ENCODE measurements at places on chromosomes 2 and 18.

DNA sequence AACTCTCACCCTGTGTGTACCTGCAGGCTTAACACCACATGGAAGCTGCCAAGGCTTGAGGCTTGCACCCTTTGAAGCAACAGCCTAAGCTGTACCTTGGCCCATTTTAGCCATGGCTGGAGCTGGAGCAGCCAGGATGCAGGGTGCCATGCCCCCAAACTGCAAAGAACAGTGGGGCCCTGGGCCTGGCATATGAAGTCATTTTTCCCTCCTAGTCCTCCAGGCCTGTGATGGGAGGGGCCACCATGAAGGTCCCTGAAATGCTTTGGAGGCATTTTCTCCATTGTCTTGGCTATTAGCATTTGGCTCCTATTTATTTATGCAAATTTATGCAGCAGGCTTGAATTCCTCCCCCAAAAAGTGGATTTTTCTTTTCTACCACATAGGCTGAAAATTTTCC, 238.4 kb downstream of the CDCA7 start:
- no peak for DNase-seq

DNA sequence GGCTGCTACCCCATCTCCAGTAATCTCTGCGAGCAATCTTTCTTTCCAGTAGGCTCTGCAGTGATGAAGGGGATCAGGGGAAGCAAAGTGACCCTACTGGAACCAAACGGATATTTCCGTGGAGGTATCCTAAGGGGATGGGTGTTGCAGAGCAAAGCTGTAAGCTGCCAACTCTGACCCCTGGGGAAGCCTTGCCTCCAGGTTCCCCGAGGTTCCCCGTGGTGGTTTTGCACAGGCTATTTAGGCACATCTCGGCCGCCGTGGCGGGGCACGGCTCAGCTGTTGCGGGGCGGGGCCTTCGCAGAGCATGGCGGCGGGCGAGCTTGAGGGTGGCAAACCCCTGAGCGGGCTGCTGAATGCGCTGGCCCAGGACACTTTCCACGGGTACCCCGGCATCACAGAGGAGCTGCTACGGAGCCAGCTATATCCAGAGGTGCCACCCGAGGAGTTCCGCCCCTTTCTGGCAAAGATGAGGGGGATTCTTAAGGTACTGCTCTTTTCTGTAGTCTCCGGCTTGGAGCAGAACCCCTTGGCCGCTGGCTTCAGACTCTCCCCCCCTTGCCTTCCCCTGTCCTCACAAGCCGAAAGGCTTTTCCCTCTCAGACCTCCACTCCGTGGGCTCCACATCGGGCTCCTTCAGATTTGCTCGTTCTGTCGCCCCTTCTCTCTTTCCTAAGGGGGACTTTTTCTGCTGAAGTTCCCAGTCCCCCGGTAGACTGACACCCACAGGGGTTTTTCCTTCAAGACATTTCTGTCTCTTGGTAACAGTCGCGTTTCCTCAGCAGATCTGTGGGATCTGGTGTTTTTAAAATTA, at the start of gene COMMD1:
Gene COMMD1 (plus strand): TSS at position 303 of the 814 bp plus-strand sequence. CDS start 5 bp downstream, at position 308.
- no peak for DNase-seq

GRCh38 chr18:80109676-80110078, 615 bp downstream of the ADNP2 start:
- DNase-seq = no peak

GRCh38 chr2:77629539-77629938, 107.4 kb upstream of the LRRTM4 start:
- no peak for DNase-seq

DNA sequence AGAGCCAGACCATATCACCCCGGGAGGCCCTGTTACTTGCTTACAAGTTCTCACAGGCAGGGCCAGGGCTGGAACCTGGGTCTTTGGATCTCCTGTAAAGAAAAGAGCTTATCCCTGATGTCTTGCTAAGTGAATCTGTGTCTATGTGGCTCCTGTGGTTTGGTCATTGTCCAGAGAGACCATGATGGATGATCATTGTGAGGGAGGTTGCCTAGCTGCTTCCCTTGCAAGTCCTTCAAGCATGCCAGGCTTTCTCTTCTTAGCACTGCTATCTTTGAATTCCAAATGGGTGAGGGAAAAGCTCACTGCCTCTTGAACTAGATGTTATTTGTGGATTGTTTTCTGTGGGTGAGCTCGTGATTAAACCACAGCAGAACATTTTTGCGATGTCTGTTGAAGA, 151.6 kb downstream of the FSHR start:
- peak; percentile 42 for DNase-seq

DNA sequence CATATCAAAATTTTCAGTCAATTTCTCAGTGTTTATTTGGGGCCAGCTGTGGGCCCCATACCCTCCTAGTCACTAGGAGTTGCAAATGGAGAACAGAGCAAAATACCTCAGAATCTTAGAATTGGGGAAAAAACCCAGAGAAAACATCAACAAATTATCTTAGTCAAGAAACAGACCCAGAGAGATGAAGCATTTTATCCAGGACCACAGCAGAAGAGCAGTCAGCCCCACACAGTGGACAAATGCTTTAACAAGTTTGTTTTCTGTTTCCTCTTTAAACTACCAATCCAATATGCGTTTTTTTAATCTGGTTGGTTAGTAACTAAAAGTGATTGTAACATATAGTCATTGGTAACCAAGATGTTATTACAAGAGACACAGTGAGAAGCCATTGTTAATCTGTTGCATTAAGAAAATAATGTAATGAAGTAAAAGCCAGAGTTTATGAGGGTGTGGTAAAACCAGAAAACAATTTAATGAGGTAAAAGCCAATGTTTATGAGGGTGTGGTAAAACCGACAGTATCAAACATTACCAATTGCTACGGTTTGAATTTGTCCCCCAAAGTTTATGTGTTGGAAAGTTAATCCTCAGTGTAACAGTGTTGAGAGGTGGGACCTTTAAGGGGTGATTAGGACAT, 60.7 kb upstream of the COX7A2L start:
- no peak for DNase-seq

DNA sequence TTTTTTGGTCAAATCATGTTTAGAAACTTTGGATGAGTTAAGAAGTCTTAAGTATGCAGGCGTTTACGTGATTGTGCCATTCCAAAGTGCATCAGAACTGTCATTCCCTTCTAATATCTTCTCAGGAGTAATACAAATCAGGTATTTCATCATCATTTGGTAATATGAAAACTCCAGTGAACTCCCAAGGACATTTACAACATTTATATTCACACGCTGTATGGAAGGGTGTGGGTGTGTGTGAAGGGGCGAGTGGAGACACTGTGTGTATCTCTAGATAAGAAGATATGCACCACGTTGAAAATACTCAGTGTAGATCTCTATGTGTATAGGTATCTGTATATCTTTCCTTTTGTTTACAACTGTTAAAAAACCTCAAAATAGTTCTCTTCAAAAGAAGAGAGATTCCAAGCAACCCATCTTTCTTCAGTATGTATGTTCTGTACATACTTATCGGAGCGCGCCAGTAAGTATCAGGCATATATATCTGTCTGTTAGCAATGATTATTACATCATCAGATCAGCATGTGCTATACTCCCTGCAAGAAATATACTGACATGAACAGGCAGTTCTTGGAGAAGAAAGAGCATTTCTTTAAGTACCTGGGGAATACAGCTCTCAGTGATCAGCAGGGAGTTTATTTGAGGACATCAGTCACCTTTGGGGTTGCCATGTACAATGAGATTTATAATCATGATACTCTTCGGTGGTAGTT, 29.3 kb downstream of the COX7A2L start:
- no peak for DNase-seq

- no peak for DNase-seq
These were observed 285.4 kb upstream of the MGAT5 start for GRCh38 chr2:133968446-133968845.

GRCh38 chr2:210252699-210253606, 27.7 kb upstream of the ACADL start:
- no peak for DNase-seq

GRCh38 chr2:8204711-8205110, 477.1 kb upstream of the ID2 start:
- no peak for DNase-seq

- DNase-seq = no peak
These were observed 290.0 kb upstream of the SALL3 start for GRCh38 chr18:78689606-78690005.

DNA sequence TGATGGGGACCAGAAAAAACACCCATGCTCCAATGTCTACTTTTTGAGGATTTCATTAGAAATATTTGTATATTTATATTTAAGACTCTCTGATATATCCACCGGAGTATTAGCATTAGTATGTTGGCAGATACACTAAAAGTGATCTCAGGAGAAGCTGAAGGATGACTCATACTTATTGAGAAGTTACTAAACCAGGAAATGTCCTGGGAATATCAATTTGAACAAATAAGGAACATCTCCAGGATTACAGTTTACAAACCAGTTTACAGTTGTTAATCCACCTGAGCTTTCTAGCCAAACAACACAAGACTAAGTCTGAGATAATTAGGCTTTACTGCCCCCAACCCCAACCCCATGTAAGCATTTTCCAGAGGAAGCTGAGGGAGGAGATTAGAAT, 16.1 kb upstream of the DPP4 start:
- no peak for DNase-seq

DNA sequence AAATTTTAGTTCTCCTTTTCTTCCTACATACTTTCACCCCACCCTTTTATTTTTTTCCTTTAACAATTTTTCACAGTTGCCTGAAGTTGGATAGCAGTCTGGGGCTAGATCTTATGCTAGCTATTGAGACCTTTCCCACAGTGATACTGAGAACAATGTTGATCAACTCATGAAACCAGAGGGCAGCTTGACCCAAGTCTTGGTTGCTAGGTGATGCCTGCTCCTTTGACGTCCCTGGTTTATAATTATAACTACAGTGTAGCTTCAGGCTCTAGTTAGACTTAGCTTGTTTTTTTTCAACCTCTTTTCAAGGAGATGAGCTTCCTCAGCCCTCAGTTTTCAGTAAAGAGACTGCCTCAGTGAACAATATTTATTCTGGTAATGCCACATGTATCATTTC, 648.5 kb downstream of the IRS1 start:
- DNase-seq = no peak

GRCh38 chr2:176679061-176679669, 409.9 kb downstream of the MTX2 start:
- no peak for DNase-seq

DNA sequence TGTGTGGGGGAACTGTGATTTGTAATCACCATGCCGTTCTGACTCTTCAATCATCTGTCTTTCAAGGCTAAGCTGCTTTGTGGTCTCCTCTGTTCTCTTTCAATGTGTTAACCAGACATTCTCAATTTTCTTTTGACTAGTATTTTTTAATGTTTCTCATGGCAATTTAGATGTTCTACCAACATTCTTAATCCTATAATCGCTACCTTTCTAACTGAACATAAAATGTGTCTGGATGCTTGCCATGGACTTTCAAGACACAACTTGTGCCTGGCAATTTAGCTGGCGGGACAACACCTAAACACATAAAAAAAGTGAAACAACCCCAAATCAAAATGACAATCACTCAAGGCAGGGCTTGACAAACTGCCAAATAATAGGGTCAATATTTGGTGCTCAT, 135.0 kb upstream of the ACKR3 start:
- no peak for DNase-seq

DNA sequence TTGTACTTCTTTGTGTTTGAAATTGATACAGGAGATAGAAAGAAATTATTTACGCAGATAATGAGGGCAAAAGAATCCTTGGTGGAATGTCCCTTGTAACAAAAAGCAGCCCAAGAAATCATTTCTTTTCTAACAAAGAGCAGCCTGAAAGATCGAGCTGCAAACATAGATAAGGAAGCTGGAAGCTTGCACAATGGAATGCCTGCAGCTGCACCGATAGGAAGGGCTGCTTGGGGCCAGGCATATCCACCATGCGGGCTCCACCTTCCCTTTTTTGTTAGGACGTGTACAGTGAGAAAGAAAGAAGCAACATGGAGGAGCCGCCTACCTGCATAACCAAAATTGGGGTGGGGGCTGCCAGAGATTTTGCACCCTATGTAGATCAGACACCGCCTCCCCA, 568.7 kb downstream of the METTL4 start:
- DNase-seq = no peak

DNA sequence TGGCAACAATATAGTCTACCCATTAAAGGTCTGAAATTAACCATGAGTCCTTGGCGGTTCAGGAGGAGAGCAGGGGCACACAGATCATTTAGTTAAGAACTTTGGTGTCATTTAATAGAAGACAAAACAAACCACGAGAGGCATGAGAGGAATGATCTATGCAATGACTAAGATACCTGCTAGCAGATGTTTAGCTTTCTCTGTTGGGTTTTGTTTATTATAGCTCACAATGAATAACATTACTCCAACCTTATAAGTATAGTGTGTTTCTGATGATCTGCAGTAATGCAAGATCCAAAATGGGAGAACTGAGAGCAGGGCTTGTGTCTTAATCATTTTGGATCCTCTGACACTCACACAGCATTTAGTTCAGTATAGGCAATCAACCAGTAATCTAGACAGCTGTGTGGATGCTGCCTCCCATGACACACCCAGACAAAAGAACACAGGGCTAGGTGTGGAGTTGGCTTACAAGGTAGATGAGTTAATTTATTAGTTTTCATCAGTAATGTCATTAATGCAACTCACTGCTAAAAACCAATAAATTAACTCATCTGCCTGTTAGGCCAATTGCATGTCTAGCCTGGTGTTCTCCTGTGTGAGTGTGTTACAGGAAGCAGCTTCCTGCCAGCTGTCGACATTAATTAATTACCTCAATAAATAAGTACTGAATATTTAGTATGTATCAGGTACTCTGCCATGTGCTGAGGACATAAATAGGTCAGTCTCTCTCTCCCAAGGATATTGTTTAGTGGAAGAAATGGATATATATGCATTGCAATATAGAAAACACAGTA, 92.3 kb downstream of the CLIP4 start:
- no peak for DNase-seq

DNA sequence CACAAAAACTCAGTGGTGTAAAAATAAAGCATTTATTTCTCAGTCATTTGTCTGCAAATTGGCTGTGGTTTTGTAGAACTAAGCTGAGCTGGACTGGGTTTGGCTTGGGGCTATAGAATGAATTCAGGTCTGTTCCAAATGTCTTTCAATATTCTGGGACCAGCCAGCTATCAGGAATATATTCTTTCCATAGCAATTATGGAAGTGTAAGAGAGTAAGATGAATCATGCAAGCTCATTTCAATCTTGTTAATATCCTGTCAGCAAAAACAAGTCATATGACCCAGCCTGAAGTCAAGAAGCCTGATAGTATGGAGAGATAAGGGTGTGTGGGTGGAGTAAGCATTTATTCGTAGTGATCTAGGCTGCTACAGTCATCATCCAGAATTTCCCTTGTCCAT, 481.0 kb upstream of the CDH2 start:
- DNase-seq = no peak

- DNase-seq = no peak
These were observed 66.7 kb upstream of the SLC14A2 start for GRCh38 chr18:45548614-45549013.

DNA sequence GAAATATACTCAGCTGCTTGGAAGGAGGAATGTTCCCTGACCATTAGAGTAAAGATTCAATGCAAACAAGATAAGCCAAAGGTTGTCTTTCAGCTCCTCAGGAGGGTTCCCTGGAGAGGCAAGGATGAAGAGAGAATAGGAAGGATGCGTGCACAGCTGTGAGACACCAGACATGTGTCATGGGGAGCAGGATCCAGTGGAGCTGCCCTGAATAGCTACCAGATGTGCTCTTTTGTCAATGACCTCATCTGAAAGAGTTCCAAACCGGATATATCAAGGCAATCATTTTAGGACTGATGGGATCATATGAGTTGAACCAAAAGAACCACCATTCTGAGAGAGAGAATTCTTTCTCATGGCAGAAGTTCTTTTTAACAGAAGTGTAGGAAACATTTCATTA, 490.6 kb downstream of the IRS1 start:
- peak; percentile 75 for DNase-seq
